ENCODE measurements at places on chromosomes 2 and 18.
A peak's percentile ranks its signal among the peaks of the same experiment; 100 is the strongest.

DNA sequence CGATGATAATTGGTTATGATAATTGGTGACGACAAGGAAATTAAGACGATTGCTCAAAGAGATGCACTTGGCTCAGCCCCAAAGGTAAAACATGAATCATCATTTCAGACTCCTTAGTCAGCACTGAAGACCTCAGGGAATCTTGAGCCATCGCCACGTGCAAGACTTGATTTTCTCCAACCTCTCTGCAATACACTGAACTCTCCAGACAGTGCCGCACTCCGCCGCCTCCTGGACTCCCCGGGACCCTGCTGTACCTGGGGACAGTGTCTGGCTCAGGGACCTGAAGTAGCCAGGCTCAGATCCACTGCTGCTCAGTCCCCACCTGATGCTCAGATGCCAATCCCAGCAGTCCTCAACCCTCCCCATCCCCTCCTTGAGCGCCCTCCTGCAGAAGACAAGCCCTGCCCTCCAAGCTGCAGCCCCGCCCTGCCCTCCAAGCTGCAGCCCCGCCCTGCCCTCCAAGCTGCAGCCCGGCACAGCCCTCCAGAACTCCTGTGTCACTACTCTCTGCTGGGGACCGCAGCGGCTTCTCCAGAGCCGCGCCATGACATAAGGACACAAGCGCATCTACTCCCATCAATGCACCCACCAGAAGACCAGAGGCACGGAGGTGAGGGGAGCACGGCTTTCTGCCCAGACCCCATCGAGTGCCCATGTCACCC, 1.1 kb downstream of the TMEM18 start:
- DNase-seq: peak; percentile 87

DNA sequence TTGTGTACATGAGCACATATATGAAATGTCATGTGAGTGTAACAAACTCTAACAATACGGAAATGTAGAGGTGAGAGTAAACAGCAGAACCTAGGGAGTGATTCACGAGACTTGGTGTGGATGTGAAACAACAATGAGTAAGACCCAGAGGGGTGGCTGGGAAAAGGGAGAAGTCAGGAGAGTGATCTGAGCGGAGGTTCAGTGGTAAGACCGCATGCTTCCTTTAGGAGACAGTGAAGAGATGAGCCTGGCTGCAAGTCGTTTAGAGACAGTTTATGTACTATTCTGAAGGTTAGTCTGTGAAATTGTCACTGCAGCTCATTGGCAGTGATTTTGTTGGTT, 150.6 kb downstream of the PRPF40A start:
- DNase-seq: peak; percentile 30

GRCh38 chr2:1874950-1875349, 130.6 kb upstream of the PXDN start:
- no peak for DNase-seq

- DNase-seq: no peak
These were observed 248.7 kb upstream of the PIK3C3 start for GRCh38 chr18:41706301-41706700.

- no peak for DNase-seq
These were observed 246.6 kb downstream of the LRRTM1 start for GRCh38 chr2:80057956-80058355.

GRCh38 chr2:187475499-187476248, 27.6 kb upstream of the CALCRL start:
- DNase-seq: no peak

DNA sequence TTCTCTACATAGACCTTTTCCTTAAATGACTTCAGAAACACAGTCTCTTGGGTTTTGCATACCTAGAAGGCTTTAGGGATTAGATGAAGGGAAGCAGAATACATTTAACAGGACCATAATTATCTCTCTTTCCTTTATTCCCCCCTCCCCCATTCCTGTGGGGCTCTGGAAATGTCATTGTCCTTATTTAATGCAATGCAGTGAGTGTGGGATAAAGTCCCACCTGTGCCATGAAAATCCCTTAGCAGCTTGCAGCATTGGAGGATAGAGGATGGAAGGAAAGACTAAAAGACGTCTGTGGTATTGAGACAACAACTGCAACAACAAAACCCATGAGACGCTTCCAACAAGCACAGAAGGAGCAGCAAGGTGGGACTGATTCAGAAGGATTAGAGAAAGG, 117.8 kb upstream of the DCC start:
- DNase-seq: no peak

DNA sequence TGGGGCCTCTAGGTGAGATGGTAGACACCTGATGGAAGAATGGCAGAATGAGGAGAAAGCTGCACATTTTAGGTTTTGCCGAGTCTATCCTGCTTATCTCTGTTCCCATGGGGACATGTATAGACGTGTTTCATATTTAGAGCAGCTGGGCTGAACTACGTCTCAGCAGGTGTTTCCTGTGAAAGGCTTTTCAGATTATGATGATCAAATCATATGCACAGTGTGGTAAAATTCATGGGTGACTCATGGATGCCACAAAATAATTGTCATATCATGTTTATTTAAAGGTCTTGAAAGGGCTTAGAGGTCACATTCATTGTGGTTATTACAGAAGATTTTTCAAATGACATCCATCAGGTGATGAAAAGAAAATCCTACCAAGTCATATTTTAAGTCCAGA, 90.5 kb downstream of the ICOS start:
- DNase-seq: no peak

- DNase-seq: no peak
These were observed 38.1 kb upstream of the PAX3 start for GRCh38 chr2:222336931-222337330.

- no peak for DNase-seq
These were observed 243.4 kb upstream of the RBBP8 start for GRCh38 chr18:22689712-22690111.

DNA sequence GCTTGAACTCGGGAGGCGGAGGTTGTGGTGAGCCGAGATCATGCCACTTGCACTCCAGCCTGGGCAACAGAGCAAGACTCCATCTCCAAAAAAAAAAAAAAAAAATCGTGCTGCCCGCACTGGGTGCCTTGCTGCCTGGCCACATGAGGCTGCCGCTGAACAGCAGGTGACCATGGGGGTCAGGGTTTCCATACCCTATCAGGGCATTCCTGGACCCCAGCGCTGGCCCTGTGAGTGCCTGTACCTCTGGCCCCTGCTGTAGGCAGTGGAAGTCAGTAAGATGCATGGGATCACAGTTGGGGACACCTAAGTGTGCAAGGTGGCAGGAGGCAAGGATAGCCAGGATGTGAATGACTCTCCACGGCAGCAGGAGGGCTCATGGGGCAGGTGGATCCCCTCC, 18.9 kb downstream of the SAG start:
- DNase-seq: no peak

GRCh38 chr2:209523867-209524266, 100.0 kb downstream of the MAP2 start:
- DNase-seq: peak; percentile 75

DNA sequence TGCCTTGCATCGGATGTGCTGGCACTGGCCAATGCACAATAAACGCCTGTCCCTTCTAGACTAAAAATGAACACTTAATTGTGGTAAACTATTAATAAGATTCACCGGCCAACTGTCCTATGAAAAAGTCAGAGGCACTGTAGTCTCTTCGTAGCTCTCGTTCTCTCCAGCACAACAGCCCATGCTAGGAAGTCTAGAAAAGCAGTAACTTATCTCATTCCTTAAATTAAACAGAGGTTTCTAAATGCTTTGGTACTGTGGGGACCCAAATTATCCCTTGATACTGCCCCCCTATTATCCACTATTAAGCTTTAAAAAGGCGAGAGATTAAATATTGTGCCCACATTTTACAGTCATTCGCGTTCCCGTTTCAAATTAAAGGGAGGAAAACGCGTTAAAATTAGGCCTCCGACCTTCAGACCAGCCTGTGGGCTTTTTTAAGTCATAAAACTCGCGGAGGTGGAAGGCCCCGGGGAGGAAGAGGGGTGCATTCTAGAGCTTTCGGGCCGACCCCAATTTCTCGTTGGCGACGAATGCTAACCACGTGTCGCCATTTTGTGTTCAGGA, 1.5 kb upstream of the PCBP1 start:
- DNase-seq: peak; percentile 9

- peak; percentile 8 for DNase-seq
These were observed 181.4 kb downstream of the OSR1 start for GRCh38 chr2:19176977-19177376.

- peak; percentile 53 for DNase-seq
These were observed 49.9 kb downstream of the DGKD start for GRCh38 chr2:233404222-233404621.

DNA sequence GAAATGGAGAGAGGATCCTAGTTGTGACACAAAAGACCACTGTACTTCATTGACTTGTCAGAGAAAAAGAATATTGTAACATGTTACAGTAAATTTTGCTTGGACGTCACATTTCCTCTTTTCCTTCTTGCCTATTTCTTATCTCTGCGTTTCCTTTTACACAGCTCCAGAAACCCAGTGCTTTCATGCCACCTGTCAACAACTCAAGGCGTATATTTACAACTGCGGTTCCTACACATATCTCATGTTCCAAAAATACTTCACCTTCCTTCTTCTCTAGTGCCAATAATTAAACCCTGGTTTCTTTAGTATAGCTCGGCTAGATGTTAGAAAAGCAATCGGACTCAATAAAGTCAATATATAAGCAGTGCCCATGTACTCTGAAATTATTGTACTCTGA, 911.5 kb upstream of the FSHR start:
- DNase-seq: no peak

GRCh38 chr18:28768791-28769768, 592.1 kb upstream of the CDH2 start:
- DNase-seq: no peak

- DNase-seq: peak; percentile 44
These were observed 12.2 kb downstream of the WNT10A start for GRCh38 chr2:218892693-218893348.

DNA sequence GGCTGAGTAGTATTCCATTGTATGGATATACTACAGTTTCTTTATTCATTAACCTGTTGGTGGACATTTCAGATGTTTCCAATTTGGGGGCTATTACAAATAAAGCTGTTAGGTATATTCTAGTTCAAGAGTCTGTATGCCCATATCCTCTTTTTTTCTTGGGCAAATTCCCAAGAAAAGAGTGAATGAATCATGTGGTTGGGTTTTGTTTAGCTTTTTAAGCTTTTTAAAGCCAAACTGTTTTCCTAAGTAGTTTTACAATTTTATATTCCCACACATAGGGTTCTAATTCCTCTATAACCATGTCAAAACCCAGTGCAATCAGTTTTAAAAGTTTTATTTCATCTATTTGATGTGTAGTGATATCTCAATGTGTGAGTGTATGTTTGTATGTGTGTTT, 44.9 kb upstream of the BAZ2B start:
- no peak for DNase-seq

DNA sequence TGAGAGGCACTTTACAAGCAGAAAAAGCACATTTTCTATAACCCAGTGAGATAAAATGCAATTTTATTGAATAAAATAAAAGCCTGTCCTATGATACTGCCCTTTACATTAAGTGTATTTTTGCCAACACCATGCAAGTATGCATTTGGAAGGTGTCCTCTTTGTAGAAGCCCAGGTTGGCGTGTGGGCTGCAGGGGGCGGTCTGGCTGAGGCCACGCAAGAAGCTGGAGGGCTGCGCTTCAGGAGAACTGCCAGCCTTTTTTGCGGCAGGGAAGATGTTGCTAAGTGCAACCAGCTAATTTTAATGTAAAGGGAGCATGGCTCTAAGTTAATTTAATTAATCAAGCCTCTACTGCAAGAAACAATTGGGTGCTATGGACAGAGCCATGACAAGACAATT, 562.8 kb upstream of the SALL3 start:
- no peak for DNase-seq

DNA sequence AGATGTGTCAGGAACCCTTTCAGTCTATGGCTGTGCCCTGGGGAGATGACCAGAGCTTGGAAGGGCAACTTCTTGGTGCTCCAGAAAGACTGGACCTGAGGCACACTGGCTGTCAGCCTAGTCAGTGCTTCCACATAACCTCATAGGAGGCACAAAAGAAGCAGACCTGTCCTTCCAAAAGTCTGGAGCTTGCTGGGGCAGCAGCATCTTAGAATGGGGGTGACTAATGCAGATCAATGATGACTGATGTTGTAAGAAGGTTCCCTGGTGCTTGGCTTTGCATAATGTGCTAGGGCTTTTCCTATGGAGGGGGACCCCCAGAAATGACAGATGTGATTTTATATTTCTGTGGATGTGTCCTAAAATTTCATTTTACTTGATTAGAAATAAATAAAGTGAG, 255.7 kb upstream of the THUMPD2 start:
- DNase-seq: no peak

DNA sequence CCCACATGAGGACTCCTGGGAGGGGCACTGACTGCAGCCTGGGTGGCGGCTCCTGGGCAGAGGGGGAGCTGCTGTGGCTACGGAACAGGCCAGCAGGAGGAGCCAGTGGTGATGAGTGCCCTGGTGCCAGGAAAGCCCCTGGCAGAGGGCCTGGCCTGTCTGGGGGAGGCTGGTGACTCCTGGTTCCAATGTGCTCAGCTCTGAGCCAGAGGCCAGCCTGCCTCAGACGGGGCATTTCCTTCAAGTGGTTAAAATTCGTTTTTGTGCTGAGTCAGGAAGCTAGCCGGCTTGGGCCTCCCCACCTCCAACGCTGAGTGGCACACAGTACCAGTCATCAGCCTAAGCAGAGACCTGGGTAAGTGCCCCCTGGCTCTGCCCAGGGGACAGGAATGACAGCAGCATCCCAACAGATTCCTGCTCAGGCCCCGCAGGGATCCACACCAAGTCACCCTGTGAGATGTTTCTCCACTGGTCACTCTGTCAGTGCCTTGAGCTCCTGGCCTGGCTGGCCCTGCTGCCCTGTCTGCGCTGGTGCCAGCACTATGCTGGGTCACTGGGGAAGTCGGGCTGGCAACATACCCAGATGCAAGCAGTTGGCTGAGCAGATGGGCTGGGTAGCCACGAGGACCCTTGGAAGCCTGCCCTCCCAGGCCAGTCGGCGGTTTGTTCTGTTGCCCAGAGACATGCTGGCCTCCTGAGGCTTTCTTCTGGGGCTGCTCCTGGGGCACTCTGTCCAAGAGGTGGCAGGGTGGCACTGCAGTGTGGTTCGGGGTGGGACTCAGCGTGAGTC, 7.1 kb upstream of the KLF11 start:
- peak; percentile 93 for DNase-seq

GRCh38 chr2:12221584-12221983, 475.2 kb downstream of the LPIN1 start:
- DNase-seq: no peak

GRCh38 chr2:157898591-157898996, 22.5 kb upstream of the ACVR1 start:
- peak; percentile 96 for DNase-seq

DNA sequence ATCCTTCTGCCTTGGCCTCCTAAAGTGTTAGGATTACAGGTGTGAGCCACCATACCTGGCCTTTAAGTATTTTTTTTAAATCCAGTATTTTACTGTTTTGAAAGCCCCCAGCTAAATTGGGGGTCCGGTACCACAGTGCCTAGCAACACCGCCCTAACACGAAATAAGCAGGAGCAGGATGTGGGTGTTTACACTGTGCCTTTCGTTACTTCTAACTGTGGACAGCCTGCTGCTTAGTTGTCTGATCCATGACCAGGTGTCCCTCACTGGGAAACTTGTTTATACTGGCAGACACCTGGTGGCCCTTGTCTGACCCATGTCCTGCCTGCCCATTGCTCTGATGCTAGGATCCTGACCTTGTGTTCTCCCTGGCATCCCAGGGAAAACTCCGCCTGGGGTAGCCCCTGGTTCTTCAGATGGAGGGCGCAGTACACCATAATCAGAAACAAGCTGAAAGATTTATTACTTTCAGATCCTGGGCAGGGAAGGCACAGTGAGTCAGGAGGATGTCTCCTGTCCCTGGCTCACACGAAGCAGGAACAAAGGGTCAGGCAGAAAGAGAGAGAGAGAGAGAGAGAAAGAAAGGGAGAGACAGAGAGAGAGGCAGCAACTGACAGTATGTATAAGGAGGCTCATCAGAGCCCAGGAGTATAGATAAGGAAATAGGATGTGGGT, 55.7 kb downstream of the NCAPH start:
- no peak for DNase-seq

GRCh38 chr2:121232626-121233265, 52.3 kb downstream of the TFCP2L1 start:
- no peak for DNase-seq
